ENCODE measurements at places on chromosomes 2 and 18. TPM values are rescaled to one million over a fixed set of nuclear protein-coding genes. Genes with fewer than 3 reads are reported as not detected.

- DNase-seq: no peak
- H3K36me3 ChIP-seq: no peaks in the 10 kb centered on the region
- no peak overlapping the region for H3K27ac ChIP-seq
- H3K27me3 ChIP-seq: no peaks in the 10 kb centered on the region
- H3K4me1 ChIP-seq: no peaks in the 10 kb centered on the region
- H3K4me3 ChIP-seq: no peak overlapping the region
Observed at GRCh38 chr2:154194909-154195643, 323.4 kb downstream of the GALNT13 start.

Gene ARHGAP28
- 0.82 TPM for total RNA-seq

- no peak overlapping the region for H3K4me3 ChIP-seq
- peaks cover 8% of the 10 kb centered on the region for H3K4me1 ChIP-seq
- H3K27me3 ChIP-seq: no peaks in the 10 kb centered on the region
- H3K36me3 ChIP-seq: no peaks in the 10 kb centered on the region
Observed at GRCh38 chr2:201018636-201019035, 52.8 kb downstream of the HYCC2 start.

Gene ADD2
- total RNA-seq: 3.6 TPM

DNA sequence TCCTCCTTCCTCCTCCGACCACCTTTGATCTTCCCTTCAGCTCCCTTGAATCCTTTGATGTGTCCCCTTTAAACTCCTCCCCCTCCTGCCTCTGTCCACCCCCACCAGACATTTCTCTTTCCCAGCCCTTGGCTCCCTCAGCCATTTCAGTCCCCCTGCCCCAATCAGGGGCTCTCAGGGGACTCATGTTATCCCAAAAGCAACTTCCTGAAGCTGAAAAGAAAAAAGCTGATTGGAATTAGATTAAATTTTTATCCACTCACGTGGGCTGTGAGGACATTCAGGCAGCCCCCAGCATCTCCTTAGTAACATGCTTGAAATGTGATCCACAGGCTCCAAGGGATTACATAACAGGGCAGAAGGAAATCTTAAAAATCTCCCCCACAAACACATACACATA, 81.3 kb downstream of the NEURL3 start:
- no peak for DNase-seq
- H3K4me1 ChIP-seq: peaks cover 12% of the 10 kb centered on the region
- no peaks in the 10 kb centered on the region for H3K36me3 ChIP-seq
- no peaks in the 10 kb centered on the region for H3K27me3 ChIP-seq
- H3K27ac ChIP-seq: no peak overlapping the region

Gene CYP1B1
- total RNA-seq: 13.9 TPM

Gene MAL
- 6.6 TPM for total RNA-seq

Gene SLC30A3
- total RNA-seq: 10.6 TPM

Gene ALK
- not detected for total RNA-seq

Gene CAVIN2
- total RNA-seq: 81.9 TPM

Gene TNS1
- total RNA-seq: 734 TPM

Gene DHRS9
- 0.87 TPM for total RNA-seq

DNA sequence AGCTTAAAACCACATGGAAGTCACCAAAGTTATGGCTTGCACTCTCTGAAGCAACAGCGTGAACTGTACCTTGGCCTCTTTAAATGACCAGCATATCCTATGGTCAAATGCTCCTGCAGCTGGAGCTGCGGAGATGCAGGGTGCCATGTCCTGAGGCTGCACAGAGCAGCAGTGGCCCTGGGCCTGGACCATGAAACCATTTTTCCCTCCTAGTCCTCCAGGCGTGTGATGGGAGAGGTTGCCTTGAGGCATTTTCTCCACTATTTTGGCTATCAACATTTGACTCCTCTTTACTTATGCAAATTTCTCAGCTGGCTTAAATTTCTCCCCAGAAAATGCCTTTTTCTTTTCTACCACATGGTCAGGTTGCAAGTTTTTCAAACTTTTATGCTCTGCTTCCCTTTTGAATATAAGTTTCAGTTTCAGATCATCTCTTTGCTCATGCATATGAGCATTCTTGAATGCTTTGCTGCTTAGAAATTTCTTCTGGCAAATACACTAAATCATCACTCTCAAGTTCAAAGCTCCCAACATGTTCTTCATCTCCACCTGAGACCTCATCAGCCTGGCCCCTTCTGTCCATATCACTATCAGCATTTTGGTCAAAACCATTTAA, 82.9 kb upstream of the TMEFF2 start:
- no peaks in the 10 kb centered on the region for H3K36me3 ChIP-seq
- DNase-seq: no peak
- H3K27me3 ChIP-seq: no peaks in the 10 kb centered on the region
- H3K4me1 ChIP-seq: no peaks in the 10 kb centered on the region
- no peak overlapping the region for H3K27ac ChIP-seq

DNA sequence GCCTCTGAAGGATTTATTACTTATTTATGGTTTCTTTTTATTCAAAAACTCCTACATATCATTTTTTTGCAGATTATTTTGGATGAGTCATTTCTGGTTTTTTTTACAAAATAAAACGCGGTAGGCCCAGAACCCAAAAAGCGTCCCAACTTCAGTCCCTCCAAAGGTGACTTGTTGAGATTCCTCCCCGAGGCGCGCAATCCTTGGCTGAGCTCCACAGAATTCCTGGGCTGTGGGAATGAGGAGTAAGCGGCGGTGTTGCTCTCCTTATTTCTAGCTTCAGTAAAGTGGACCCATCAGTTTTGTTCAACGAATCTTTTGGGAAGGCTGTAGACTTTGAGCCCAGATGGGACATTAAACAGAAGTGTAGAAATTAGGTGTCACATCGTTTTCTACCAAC, 67.0 kb upstream of the RMP24 start:
- no peak for DNase-seq
- H3K27ac ChIP-seq: no peak overlapping the region
- no peak overlapping the region for H3K4me3 ChIP-seq
- H3K27me3 ChIP-seq: peaks cover under 1% of the 10 kb centered on the region

DNA sequence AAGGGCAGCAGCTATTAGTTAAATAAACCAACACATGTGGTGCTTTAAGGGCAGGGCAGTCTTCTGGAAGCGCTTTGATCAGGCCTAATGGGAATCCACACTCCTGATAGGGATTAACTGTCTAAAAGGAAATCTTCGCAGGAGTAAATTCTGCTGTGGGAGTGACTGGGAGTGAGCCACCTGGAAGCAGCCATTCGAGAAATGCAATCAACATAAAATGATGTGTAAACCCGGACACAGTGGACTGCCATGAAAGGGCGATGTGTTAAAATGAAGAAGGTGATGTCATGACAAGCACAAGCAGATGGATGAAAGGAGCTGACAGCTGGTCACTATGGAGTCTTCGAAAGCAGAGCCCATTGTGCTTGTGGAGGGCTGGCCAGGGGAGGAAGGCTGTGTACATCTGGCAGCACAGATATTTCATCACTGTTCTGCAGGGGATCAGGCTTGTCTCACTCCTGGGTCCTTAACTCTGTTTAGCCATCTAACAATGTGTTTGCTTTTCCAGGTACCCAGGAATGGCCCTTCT, 24.8 kb upstream of the GALNT14 start:
- no peaks in the 10 kb centered on the region for H3K36me3 ChIP-seq
- peaks cover 2% of the 10 kb centered on the region for H3K27me3 ChIP-seq

GRCh38 chr2:163191372-163191771, 352.8 kb upstream of the KCNH7 start:
- H3K4me3 ChIP-seq: no peak overlapping the region
- no peaks in the 10 kb centered on the region for H3K27me3 ChIP-seq
- no peak overlapping the region for H3K27ac ChIP-seq
- DNase-seq: no peak

Gene GAD1
- total RNA-seq: not detected

Gene DYSF
- total RNA-seq: 60.8 TPM

DNA sequence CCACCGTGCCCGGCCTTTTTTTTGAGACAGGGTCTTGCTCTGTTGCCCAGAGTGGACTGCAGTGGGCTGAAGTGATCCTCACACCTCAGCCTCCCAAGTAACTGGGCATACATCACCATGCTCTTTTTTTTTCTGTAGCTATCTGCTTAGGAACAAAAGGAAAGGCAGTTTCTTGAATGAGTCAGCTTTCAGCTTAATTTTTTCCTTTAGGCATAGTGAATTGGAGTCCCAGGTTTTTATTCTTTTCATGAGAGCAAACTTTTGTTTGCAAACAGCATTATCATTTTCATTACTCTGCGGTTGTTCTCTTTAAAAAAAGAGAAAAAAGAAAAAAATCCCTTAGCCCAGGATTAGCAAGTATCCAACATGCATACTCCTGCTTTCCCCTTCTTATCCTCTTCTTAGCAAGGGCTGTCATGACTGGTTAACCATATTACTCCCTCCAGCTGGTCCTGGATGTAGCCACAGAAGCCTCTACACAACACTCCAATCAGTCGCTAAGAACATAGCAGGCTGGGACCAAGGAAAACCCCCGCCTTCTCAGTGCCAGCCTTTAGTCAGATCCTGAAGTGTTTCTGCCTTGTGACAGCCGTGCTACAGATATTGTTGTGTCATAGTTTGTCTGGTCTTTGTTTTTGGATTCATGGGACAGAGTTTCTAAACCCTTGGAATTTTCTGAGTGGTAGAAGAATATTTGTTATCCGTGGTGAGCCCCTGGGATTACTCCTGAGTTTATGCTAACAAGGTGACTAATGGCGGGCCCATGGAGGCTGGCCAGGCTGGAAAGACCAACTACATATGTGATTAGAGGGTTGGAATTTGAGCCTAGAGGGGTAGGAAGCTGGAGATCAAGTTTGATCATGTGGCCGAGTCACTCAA, 23.3 kb upstream of the ST3GAL5 start:
- no peak overlapping the region for H3K27ac ChIP-seq
- no peak overlapping the region for H3K4me3 ChIP-seq
- no peaks in the 10 kb centered on the region for H3K27me3 ChIP-seq
- DNase-seq: no peak
- H3K36me3 ChIP-seq: no peaks in the 10 kb centered on the region

- H3K4me1 ChIP-seq: no peaks in the 10 kb centered on the region
- no peak for DNase-seq
- no peak overlapping the region for H3K4me3 ChIP-seq
Observed at GRCh38 chr2:154170400-154170799, 298.7 kb downstream of the GALNT13 start.

Gene CD226
- 2.3 TPM for total RNA-seq

Gene ALPP
- not detected for total RNA-seq

Gene ARHGAP25
- 17.3 TPM for total RNA-seq

DNA sequence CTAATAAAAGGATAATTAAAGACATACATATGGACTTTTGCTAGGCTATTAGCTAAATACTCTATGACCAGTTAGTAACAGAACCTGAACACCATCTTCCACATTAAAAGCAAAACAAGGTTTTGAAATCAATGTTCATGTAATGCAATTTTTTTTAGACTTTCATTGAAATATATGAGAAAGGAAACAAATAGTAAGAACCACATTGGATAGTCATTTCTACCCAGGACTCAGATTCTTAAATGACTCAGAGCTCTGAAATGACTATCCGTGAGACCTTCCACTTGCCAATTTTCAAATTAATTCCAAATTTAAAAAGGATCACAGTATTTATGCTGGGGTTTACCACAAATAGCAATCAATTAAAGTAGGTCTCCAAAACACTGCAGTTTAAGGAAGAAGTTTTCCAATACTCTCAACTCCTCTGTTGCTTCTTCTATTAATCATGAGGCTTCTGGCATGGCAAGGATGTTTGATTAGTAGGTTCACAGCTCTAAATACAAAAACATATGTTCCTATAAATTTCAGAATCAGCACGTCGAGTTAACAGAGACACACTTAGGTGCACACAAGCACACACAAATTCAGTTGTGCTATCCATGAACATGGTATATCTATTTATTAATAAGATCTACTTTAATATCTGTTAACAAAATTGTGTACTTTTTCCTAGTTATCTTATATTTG, 841.0 kb downstream of the RNF144A start:
- no peak for DNase-seq
- H3K27ac ChIP-seq: no peak overlapping the region
- H3K27me3 ChIP-seq: no peaks in the 10 kb centered on the region
- no peaks in the 10 kb centered on the region for H3K4me1 ChIP-seq
- no peaks in the 10 kb centered on the region for H3K36me3 ChIP-seq

DNA sequence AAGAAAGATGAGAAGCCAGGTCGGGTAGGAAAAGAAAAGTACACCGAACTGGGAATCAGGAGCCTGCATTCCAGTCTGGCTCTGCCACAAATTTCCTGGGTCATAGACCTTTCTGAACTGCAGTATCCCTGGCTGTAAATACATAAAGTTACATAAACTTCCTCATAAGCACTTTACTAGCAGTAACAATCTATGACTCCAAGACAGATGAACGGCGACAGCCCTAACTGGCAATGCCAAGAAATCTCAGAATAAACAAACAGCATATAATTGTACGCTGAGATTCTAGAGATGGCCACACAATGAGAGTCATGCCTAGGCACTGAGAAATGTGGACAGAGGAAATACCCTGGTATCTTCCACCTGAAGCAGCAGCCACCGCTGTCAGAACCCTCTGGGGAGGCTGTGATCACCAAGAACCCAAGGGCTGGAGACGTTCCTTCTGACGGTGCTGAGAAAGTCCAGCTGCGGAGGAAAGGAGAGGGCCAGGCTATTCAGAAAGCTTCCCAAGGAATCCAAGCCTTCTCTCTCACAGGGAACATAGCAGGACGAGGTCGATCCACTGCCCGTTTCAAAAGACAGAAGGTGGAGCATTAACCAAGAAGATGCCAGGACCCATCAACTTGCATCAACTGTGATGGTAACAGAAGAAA, 89.3 kb upstream of the SLC66A3 start:
- no peak for DNase-seq
- H3K27ac ChIP-seq: no peak overlapping the region
- peaks cover 6% of the 10 kb centered on the region for H3K27me3 ChIP-seq
- H3K36me3 ChIP-seq: no peaks in the 10 kb centered on the region

DNA sequence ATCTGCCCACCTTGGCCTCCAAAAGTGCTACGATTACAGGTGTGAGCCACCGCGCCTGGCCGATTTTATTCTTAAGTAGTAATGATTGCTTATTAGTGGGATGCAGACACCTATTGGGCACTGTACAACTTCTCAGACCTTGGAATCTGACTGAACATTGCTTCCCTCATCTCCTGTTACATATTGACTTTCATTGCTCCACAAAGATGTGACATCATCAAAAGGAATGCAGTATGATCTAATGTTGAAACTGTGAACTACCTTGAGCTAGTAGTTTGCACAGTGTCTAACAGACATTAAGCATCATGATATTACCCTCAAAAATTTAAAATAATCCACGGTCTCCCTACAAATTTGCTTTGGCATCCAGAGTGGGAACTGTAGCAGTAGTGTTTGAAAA, 109.8 kb upstream of the SIX2 start:
- H3K27me3 ChIP-seq: no peaks in the 10 kb centered on the region
- no peak for DNase-seq
- no peak overlapping the region for H3K27ac ChIP-seq
- H3K4me1 ChIP-seq: no peaks in the 10 kb centered on the region
- H3K4me3 ChIP-seq: no peak overlapping the region
